ENCODE measurements at places on chromosomes 7 and 10.
A peak's percentile ranks its signal among the peaks of the same experiment; 100 is the strongest.

DNA sequence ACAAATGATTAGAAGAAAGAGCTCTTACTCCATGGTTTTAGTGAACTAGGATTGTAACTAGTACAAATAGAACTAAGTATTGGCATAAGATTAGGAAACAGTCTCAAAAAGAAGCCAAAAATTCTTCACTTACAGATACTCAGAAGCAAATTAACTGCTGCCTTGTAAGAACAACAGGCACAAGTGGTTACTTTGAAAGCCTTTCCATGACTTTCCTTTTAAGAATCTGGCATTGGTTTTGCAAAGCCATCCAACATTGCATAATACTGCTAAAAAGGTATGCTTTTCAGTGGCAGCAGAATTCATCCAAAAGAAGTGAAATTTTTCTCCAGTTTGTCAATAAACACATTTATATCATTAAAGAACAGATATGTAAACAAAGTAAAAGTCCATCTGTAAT is 126.8 kb upstream of the ODAD2 start:
- DNase-seq, result no peak

DNA sequence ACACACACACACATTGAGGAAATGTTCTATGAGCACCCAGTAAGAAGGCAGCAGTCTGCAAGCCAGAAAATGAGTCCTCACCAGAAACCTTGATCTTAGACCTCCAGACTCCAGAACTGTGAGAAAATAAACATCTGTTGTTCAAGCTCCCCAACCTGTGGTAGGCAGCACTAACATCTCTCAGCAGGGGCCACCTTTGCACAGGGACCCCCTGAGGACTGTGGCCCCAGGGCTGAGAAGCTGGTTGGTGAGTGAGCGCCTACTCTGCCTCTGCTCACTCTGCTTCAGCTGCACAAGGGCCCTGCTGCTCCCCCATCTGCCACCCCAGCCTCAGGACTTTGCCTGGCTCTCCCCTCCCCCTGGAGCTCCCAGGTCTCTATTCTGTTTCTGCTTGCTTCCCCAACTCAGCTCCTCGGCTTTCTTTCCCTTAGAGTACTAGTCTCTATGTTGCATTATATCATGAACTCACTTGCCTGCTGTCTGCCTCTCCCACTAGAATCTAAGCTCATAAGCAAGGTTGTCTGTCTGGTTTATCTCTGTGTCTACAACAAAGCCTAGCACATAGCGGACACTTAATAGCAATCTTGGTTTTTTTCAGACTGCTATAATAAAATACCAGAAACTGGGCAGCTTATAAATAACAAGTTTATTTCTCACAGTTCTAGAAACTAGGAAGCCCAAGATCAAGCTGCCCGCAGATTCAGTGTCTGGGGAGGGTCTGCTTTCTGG is 40.4 kb upstream of the PRLHR start:
- DNase-seq, result no peak

GRCh38 chr7:108815815-108816214 is 246.1 kb downstream of the DNAJB9 start:
- no peak for DNase-seq

- DNase-seq, result no peak
Measured at GRCh38 chr7:115097175-115097671, 175.3 kb downstream of the MDFIC start.

DNA sequence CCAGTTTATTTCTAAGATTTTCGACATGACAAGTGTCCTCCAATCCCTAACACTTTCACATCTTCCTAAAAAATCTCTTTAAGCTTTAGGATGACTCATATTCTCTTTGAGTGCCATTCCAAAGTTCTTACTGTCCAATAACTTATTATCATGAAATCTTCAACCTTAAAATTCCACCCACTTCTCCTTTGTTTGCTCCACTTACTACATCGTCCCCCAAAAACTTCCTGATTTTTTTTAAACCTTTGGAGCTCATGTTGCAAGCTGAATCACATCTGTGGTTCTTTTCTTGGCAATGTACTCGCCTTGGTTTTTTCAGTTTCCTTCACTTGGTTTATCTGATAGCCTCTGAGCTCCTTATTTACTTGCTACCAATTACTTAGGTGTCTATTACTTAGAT is 39.2 kb upstream of the JCAD start:
- DNase-seq, result no peak

DNA sequence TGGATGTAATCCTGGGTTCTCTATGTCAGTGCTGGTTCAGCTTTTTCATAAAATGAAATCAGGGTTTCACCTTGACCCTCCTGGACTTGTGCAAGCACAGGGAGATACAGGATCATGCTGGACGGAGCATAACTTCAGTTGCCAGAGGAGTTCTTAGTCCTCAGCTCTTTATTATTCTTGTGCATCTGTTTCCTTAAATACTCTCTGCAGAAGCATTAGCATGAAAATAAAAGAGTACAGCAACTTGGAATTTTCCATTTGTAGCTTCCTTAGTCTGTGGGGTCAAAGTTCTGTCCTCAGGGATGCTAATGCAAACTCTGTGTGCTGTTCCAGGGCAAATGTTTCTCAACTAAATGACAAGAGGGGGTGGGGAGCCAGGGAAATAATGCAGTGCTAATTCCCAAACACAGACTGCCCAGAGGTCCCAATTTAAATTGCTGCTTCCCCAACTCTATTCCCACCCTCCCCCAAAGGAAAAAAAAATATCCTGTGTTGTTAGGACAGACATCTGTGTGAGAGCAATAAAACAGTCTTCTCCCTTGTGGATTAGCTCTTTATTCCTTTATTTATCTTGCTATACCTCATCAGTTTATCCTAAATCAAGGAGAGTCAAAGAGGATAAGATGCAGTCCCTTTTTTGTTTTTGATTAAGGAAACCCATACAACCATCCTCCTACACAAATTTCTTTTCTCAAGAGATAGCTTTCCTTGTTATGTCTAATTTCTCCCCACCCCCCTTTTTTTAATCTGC is 905.0 kb downstream of the LRMDA start:
- no peak for DNase-seq

GRCh38 chr10:46235705-46236545 is 50.9 kb upstream of the ANTXRL start:
- no peak for DNase-seq

DNA sequence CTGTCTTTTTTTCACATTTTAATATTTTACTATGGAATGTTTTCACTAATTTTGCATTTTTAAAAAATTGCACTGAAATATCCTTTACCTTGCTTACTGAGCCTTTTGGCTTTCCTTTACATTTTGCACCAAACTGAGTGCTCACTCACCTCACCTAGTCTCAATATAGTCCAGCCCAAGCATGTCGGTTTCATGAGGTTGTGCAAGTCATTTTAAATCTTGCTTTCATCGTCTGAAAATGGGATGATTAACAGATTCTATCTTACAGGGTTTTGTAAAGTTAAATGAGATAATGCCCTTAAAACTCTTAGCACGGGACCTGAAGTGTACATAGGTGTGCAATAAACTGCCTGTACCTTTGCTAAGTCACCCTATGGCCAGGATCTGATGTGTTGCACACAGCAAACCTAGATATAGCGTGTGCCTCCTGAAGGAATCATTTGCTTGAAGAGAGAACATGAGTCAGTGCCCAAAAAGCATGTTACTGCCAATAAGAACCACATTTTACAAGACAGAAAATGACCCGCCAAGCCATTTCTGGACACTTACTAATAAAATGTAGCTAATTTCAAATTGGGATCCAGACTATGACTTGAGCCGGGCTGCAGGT is 199.8 kb downstream of the JCAD start:
- no peak for DNase-seq

DNA sequence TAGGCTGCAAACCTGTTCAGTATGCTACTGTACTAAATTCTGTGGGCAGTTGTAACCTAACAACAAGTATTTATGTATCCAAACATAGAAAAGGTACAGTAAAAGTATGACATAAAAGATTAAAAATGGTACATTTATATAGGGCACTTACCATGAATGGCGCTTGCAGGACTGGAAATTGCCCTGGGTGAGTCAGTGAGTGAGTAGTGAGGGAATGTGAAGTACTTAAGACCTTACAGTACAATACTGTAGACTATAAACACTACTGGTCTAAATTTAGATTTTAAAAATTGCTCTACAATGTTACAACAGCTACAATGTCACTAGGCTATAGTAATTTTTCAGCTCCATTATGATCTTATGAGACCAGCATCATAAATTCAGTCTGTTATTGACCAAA is 146.0 kb upstream of the GNAI1 start:
- no peak for DNase-seq

GRCh38 chr10:132131581-132132420 is 54.9 kb upstream of the DPYSL4 start:
- no peak for DNase-seq

DNA sequence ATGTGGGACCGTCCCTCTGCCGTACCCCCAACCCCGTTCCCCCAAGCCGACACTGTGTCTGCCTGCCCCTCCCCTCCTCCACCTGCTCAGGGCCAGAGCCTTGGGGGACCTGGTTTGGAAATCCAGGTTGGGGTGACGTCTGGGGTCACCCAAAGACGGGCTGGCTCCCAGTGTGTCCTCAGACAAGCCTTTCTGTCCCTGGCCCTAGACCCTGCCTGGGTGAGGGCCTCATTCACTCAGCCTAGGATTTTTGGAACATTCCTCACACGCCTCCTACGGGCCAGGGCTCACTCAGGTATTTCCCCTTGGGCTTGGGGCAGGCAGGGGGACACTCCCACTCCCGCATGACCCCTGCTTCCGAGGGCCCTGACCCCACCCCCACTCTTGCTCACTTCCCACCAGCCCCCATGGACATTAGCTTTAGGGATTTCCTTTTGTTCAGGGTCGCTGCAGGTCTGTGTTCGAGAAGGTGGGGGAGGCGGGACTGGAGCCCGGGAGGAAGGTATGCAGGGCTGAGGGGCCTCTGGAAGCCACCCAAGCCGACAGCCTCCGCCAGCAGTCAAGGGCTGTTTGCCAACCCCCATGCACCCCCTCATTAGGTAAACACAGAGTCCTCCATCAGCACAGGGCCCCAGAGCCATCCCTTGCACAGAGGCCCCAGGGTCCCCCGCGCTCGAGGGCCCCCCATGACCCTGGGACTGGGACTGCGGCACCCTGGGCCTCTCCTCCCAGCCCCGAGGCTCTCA is 35.1 kb downstream of the PDGFA start:
- no peak for DNase-seq

DNA sequence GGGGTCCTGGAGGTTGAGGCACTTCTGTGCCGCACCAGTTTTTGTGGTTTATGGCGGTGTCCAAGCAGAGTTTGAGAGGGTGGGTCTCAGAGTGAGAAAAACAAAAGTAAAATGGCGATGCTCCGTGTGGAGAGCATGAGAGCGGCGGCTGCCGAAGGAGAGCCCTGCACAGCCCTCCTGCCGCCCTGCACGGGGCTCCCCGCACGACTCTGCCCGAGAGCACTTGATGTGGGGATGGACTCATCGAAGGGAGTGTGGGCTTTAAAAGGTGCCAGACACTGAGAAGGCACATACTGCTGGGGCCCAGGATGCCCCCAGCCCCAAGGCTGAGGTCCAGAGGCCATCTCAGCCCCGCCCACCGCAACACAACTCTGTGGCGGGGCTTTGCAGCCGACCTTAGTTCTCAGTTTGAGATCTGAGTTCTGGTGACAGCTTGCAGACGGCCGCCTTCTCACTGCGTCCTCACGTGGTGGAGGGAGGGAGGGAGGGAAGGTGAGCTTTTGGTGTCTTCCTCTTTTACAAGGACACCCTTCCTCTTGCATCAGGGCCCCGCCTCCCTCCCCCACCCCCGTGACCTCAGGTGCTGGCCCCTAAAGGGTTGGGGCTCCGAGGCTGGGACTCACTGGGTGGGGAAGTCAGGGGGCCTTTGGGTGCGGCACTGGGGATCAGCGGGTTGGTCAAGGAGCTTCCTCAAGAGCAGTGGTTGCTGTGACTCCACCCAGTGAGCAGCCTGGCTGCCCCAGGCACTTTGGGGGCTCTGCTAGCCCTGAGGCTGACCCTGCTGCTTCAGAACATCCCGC is 69.1 kb downstream of the NKX6-2 start:
- DNase-seq, result no peak

DNA sequence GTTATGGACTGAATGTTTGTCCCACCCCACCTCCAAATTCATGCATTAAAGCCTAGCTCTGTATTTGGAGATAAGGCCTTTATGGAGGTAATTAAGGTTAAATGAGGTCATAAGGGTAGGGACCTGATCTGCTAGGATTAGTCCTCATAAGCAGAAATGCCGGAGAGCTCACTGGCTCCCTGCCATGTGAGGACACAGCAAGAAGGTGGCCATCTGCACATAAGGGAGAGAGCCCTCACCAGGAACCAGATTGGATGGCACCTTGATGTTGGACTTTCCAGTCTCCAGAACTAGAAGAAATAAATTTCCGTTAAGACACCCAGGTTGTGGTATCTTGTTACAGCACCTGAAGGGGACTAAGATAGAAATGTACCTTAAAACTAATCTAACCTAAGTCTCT is 816.1 kb upstream of the C7orf33 start:
- DNase-seq, result no peak

- DNase-seq, result peak; percentile 18
Measured at GRCh38 chr10:98349508-98349922, 65.5 kb downstream of the PYROXD2 start.

DNA sequence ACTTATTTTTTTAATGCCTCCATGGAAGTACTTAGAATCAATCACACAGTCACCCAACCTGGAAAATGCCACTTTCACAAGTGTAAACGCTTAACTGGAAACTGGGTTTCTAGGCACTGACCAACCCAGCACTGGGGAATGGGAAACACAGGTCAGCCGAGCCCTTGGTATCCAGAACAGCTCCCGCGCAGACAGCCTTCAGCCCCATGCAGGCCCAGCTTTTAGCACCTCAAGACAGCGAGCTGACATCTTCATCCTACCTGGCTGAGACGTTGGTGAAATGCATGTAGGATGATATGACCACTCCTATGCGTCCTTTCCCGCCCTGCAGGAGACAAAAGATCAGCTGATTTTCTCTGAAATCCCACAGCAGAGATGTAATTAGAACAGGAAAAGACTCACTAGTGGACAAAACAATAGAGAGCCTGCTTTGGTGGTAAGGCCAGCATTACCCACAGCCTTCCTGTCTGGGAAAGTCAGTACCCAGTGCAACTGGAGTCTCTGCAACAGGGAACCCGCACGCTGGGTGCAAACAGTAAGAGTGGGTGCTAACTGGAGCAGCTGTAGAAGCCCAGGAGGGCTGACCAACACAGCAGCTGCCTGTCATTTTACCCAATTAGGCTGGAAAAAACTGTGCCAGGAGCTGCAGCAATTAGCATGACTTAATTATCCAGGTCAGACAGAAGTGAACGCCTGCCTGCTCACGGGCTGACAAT is 153.7 kb downstream of the TNS3 start:
- no peak for DNase-seq

- no peak for DNase-seq
Measured at GRCh38 chr10:94150541-94151184, 156.9 kb downstream of the PLCE1 start.

All from GM06990 (cell line).